Kasumi-1 (cell line): ENCODE measurements at places on chromosomes 3 and 15.

- DNase-seq, result no peak
Measured at GRCh38 chr3:177514611-177515499, 317.6 kb upstream of the TBL1XR1 start.

- DNase-seq, result no peak
Measured at GRCh38 chr15:70318594-70319465, 221.1 kb upstream of the TLE3 start.

GRCh38 chr3:57029924-57030323 is 30.5 kb upstream of the SPATA12 start:
- DNase-seq, result no peak

GRCh38 chr3:194982472-194982871 is 288.5 kb downstream of the XXYLT1 start:
- no peak for DNase-seq
